M059J (cell line): ENCODE measurements at places on chromosomes 1 and 21. TPM values are rescaled to one million over a fixed set of nuclear protein-coding genes. Genes with fewer than 3 reads are reported as not detected.

GRCh38 chr1:67434491-67434890 is 4.3 kb upstream of the SERBP1 start:
- no peak for DNase-seq

DNA sequence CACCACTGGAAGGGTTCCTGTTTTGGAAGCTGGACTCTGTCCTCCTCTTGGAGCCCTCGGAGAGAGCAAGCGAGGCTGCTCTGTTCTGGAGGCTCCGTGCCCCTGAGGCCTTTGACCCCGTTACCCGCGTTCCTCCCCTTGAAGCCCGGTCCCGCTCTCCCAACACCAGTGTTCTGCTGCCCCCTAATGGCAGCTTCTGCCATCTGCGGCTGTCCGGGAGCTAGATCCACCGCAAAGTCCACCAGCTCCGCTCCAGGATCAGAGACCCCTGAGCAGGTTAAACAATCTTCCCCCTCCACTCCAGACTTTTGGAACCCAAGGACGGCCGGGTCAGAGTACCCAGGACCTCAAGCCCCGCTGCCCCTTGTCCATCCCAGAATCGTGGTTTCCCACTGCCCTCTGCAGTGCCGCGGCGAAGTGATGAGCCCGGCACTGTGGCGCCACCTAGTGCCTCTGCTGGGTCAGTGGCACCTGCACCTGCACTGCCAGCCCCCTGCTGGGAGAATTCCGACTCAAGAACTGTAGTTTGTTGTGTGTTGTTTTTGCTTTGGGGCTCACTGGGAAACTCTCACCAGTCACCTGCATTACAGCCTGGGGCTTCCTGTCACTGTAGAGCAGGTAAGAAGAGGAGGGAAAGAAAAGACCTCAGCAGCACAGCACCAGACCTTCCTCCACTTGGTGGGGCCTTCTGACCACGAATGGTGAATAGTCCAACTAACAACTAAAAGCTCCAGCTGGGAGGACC is 63.5 kb upstream of the NFASC start:
- peak; percentile 70 for DNase-seq

DNA sequence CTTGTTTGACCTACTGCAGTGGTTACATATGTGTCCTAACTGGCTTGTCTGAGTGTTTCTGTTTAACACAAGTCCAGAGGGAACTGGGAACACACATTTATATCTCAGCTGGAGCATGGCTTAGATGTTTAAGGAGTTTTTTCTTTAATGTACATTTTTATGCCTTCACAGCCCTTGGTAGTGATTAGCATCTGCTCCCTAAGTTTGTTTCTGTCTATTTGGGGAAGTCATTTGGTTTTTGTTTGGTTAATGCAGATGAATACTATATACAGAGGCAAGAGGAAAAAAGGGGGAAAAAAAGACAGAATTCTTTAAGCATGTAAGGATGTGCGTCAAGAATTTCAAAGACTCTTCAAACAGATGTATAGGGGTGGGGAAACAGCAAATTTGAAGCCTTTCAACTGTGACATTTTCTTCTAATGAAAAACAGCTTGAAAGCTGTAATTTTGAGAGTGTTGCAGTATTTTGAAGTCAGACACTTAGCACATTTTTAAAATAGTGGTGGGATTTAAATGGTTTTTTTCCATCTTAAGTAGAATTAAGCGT is 15.4 kb downstream of the MACO1 start:
- no peak for DNase-seq

- DNase-seq, result peak; percentile 47
Observed at GRCh38 chr1:202623075-202623474, 87.2 kb downstream of the SYT2 start.

The KCNN3 gene
- total RNA-seq, result 0.37 TPM in 1 of 2 replicates, not detected in the other

DNA sequence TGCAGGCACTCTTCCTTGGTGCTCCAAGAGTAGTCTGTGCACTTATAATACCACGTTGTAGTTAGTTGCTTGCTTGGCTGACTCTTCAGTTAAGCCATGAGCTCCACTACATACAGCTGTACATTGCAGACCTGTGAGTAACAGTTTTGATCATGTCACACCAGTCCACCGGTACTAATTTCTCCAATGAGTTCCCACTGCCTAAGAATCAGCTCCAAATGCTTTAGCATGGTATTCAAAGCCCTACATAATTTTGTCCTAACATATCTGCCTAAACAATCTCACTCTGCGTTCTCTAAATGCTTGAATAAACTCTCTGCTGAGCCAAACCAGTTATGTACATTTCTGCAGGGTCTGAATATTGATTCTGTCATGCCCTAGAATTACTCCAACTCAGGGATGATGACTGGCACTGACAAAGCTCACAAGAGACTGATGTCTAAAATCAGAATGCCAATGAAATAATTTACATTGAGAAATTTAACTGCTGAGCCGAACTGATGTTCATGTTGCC is 200.7 kb downstream of the LHX8 start:
- no peak for DNase-seq

The TDRD10 gene
- total RNA-seq, result not detected in 2 replicates

GRCh38 chr1:12565094-12565965 is 52.7 kb downstream of the DHRS3 start:
- no peak for DNase-seq

GRCh38 chr1:225882694-225883615 is 775 bp upstream of the TMEM63A start:
- DNase-seq, result peak; percentile 61

The SLC30A1 gene
- total RNA-seq, result 8.2 and 16.1 TPM in 2 replicates
